ENCODE measurements at places on chromosomes 3 and 15.

- DNase-seq = no peak
Measured at GRCh38 chr3:113211330-113212149, at the start of gene BOC. BOC (plus strand) TSS chr3:113211557; CDS start chr3:113249803, 38,246 bp downstream.

GRCh38 chr3:54874816-54875556 is 52.9 kb downstream of the LRTM1 start:
- no peak for DNase-seq

DNA sequence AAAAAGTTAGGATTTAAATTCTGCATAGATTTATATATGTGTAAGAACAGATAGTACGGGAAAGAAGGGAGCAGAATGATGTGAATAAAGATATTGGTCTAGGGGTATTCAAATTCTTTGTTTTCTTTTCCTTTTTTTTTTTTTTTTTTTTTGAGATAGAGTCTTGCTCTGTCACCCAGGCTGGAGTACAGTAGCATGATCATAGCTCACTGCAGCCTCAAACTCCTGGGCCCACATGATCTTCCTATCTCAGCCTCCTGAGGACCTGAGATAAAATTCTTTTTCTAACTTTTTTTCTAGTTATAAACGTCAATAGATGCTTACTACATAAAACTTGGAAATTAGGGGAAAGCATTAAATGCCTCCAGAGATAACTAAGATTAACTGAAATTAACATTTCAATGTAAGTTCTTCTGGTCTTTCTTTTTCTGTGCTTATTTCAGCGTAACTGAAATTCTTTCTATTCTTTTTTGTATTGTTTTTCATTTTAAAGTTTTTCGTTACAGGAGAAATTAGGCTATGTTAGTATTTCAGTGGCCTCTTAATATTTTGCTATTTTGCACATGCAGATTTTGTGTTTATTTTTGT is 29.2 kb downstream of the UBE2Q2 start:
- no peak for DNase-seq

GRCh38 chr3:36309092-36309491 is 71.2 kb upstream of the STAC start:
- DNase-seq = no peak

- no peak for DNase-seq
Measured at GRCh38 chr3:192212979-192213378, 514.4 kb downstream of the FGF12 start.

- no peak for DNase-seq
Measured at GRCh38 chr15:65893060-65893459, 23.8 kb downstream of the RAB11A start.

GRCh38 chr15:57323806-57324589 is 52.3 kb upstream of the CGNL1 start:
- DNase-seq = no peak

- no peak for DNase-seq
Measured at GRCh38 chr3:128452120-128452519, 14.6 kb downstream of the DNAJB8 start.

DNA sequence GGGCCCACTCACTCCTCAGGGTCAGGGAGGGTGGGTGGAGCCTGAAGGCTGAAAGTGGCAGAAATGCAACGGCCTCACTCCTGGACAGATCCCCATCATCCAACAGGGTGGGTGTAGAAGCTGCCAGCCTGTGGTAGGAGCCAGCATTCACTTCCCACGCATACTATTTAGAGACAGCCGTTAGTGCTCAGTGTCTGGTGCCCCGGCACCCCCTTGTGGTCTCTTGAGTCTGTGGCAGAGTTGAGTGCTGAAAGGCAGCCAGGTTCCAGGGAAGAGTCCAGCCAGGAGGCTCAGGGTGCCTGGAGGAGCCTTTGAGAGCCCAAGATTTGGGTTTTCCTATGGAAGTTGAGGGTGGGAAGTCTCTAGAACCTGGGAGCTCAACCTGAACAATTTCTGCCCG is 2.1 kb upstream of the GNAT1 start:
- DNase-seq = peak; percentile 16

DNA sequence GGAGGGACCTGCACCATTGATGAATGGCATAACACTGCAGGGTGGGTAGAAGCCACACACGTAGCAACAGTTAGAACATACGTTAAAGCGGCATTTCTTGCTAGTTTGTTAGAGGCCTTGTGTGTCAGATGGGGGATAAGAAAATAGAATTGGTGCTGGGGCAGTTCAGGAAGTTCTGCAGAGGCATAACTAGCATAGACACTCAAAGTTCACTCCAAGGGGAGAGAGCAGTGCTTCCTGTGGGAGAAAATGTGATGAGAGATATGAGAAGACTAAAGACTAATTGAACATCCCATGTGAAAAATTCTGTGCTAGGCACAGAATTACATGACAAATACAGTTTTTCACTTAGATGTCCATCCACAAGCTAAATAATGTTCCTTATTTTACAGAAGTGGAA is 327.1 kb downstream of the ZNF621 start:
- no peak for DNase-seq

GRCh38 chr15:43769584-43770228 is 7.1 kb downstream of the ELL3 start:
- peak; percentile 31 for DNase-seq

GRCh38 chr15:89578146-89578545 is 2.9 kb downstream of the TICRR start:
- no peak for DNase-seq
